ENCODE measurements at places on chromosomes 12 and 14.

- no peak for DNase-seq
Observed at GRCh38 chr14:105143451-105144025, 25.0 kb downstream of the JAG2 start.

DNA sequence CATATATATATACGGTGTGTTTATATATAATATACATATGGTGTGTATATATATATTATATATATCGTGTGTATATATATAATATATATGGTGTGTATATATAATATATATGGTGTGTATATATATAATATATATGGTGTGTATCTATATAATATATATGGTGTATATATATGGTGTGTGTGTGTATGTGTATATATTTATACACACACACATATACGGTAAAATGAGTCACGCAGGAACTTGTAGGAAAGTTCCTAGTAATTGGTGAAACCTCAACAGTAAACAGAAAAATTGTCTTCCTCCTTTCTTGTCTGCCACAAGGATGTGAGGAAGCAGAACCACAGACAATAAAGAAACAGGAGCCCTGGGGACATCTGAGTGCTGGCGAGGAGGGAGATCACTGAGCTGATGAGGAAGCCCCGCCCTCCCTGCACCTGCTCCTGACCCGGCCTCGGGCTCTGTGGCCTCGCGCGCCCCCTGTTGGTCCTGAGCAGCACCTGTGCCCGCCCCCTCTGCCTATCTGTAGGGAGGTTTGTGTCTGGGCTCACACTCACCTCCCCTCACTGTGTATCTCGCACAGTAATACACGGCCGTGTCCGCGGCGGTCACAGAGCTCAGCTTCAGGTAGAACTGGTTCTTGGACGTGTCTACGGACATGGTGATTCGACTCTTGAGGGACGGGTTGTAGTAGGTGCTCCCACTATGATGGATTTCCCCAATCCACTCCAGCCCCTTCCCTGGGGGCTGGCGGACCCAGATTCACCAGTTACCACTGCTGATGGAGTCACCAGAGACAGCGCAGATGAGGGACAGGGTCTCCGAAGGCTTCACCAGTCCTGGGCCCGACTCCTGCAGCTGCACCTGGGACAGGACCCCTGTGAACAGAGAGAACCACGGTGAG lies 1079.4 kb downstream of the TMEM121 start:
- DNase-seq, result peak; percentile 74

- no peak for DNase-seq
Observed at GRCh38 chr12:127260999-127261398, 1006.0 kb upstream of the TMEM132C start.

- DNase-seq, result no peak
Observed at GRCh38 chr14:36256126-36256801, 64.2 kb downstream of the MBIP start.

- no peak for DNase-seq
Observed at GRCh38 chr12:110688446-110689280, at the start of gene HVCN1. TSS of gene HVCN1 (minus strand) at chr12:110689115. CDS start at chr12:110683245, 5,870 bp downstream.

GRCh38 chr12:46660719-46661109 lies 165.1 kb downstream of the SLC38A4 start:
- no peak for DNase-seq

GRCh38 chr12:75177997-75178396 lies 31.6 kb downstream of the KCNC2 start:
- no peak for DNase-seq

- DNase-seq, result no peak
Observed at GRCh38 chr12:49863946-49864797, 21.3 kb upstream of the BCDIN3D start.

DNA sequence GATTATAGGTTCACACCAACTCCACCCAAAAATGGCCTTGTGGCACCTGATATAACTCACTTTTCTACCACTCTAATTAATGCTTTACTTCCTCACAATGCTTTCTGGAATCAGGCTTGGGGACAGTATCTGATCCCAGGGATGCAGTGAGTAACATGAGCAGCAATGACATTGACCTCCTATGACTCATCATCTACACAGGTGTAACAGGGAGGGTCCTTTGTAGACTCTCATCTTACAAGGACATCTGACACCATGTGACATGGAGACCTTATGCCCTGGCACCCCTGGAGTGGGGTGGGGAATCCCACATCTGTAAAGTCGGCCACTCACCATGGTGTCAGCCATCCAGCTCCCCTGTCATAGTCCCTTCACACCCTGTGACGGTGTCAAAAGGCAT lies 586.4 kb downstream of the MED13L start:
- no peak for DNase-seq

DNA sequence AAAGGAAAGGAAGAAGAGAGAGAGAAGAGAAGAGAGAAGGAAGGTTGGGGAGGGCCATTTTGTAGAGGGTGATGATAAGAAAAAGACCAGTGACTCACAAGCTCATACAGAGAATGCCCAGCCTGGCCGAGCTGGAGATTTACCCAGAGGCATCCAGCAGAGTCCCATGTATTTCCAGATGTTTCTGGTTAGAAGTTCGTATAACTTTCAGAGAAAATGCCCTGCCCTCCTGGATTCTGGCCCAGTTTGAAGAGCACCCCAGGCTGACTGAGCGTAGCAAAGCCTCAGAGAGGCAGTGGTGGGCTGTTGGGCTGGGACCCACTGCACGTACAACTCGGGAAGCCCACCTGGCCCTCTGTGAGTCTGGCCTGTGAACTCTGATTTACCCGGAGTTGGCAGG lies 221.8 kb downstream of the SLC41A2 start:
- no peak for DNase-seq

DNA sequence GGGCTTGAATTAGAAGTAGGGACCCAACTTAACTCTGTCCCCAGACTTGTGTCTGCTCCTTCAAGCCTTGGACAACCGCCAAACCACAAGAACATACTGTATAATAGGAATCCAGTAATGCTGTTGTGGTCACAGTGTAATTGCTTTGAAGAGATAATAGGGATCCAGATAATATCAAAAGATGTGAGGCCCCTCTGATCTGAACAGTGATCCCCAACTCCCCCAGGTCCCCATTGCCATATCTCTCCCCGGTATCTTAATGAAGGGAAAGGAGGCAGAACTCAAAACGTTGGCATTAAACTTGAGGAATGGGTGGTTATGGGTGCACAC lies 8.5 kb upstream of the PLEKHH1 start:
- DNase-seq, result no peak

DNA sequence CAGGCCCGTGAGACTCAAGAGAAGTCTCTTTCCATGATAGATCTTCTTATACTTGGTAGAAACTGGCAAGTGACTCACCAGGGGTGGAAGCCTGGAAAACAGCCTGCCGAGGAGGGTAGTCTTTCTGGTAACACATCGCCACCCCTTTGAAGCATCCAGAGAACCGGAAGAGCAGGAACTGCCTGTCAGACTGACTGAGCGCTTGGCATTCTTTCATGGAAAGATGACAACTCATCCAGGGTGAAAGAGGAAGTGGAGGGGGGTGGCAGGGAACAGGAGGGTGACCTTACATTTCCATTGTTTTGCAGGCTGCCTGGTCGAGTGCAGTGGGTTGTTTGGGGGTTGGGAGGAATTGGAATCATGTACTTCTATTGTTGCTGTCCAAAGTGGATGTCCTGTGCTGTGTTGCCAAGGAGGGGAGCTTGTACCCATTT lies 34.5 kb downstream of the PRKCH start:
- peak; percentile 62 for DNase-seq

Measured in stimulated activated CD4-positive, alpha-beta T cell treated with anti-CD3 and anti-CD28 coated beads, Interleukin-2, amount 100 ng/mL, for 4 hours (primary cell).